ENCODE measurements at places on chromosomes 16 and 17.

DNA sequence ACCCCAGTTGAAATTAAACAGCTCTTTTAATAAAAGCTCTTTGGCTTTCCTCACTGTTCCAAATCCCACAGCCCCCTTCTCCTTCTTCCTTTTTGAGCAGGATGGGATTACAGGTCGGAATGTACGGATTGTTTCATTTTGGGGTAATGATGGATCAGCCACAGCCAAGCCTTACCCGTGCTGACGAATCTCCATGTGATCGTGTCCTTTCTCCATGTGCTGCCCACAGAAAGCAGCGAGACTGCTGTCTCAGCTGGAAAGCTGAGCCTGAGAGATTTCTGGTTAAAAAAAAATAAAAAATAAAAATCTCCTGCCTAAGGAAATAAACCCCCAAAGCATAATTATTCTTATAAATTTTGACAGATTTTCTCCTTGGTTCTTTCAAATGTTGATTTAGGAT lies 276.6 kb downstream of the CPPED1 start:
- DNase-seq: no peak

DNA sequence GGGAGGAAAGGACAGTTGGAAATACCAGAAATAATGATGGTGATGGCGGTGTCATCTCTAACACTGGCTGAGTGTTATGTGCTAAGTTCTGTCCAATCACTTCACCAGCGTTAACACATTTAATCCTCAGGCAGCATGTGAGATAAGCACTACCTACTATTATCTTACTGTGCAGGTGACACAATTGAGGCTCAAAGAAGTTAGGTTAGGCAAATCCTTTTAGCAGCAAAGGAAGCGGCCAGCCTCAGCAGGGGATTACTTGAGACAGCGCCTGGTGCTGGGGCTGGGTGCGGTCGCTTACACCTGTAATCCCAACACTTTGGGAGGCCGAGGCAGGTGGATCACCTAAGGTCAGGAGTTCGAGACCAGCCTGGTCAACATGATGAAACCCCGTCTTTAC lies 18.7 kb upstream of the DHX8 start:
- DNase-seq: no peak

DNA sequence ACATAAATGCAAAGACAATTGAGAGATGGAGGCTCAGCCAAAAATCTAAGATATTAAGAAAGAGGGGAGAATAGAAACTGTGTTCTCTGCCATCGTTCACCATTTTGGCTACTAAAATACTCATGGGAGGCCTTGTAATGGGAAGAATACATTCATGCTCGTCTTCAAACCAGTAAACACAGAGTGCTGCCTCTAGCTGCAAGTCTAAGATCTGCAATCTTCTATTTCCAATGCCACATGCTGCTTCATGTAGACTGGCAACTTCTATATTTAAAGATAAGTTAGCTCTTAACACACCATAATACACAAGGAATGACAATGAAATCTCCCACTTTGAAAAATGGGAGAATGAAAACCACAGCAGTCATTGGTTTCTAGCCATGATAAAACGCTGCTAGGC lies 387.3 kb downstream of the HS3ST3B1 start:
- no peak for DNase-seq

- DNase-seq: no peak
Observed at GRCh38 chr17:13671771-13672170, 70.0 kb upstream of the HS3ST3A1 start.

GRCh38 chr16:29975134-29975538 lies 1.5 kb downstream of the TAOK2 start:
- DNase-seq: no peak

GRCh38 chr17:82851381-82851780 lies 11.6 kb upstream of the ZNF750 start:
- no peak for DNase-seq

DNA sequence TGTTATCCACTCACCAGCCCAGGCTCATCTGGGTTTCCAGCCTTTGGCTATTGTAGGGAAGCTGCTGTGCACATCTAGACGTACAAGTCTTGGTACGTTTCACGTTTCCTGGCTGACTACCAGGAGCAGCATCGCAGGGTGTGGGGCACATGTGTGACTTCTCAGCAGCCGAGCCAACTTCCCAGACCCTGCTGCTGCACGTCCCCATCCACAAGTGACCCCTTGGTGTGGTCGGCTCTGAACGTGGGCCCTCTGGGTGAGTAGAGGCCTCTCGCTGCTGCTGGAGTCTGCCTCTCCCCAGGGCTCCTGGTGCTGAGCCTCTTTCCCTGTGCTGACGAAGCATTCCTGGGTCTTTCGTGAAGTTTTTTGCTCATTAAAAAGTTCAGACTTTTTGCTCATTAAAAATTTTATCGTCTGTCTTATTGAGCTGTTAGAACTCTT lies 70.2 kb upstream of the ZNF750 start:
- DNase-seq: no peak

DNA sequence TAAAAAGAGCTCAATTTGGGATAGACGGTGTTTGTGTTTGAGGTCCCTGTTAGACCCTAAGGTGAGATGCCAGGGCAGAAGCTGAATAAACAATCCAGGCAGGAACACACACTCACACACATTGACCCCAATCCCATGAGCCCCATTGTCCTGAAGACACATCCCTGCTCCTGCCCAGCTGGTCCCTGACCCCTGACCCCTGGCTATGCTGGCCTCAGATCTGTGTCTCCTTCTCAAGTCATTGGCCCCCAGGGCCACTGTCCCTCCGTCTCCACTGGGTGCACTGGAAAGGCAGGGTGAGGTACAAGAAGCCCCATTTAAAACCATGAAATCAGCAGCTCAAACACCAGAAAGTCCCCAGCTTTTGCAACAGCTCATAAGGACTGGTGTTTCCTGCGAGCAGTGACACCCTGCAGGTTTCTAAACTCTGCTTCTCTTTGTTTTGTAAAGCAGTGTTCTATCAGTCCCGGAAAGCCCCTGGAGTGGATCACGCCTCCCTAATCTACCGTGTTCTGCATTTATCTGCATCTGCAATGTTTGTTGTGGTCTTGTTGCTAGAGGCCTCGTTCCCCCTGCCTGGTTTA lies 18.0 kb upstream of the ASGR2 start:
- DNase-seq: peak; percentile 62

GRCh38 chr17:68783861-68784260 lies 171.3 kb downstream of the ABCA8 start:
- no peak for DNase-seq

DNA sequence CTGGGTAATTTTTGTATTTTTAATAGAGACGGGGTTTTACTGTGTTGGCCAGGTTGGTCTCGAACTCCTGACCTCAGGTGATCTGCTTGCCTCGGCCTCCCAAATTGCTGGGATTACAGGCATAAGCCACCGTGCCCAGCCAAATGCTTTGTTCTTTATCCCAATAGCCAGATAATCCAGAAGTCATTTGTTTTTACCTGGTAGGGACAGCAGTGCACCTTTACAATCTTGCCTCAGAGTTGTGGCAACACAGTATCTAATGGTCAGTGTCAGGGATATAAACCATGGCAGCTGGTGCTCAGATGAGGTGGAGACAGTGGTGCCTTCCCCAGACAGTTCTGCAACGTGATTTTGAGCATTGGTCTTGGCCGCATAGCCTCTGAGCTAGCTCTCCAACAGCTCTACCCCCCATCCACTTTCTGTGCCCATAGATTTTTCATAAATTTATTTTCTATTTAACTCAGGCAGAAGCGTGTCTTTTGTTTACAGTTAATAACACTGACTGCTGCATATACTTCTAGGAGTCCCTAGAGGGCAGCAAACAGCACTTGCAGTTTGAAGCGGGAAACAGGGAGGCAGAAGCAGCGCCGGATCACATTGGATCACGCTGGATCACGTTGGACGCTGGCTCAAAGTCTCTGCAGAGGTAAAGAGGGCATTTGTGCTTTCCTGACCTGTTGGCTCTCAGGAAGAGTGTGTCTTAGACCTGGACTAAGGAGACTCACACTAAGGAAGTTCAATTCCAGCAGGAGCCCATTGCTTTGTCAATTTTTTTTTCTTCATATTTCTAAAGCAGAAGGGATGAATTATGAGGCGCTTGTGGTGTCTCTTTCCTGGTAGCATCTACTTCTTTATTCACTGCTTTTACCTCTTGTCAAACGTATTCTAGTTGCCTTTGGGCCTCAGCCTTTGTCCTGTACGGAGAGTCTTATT lies 5.1 kb upstream of the GGT6 start:
- DNase-seq: no peak

DNA sequence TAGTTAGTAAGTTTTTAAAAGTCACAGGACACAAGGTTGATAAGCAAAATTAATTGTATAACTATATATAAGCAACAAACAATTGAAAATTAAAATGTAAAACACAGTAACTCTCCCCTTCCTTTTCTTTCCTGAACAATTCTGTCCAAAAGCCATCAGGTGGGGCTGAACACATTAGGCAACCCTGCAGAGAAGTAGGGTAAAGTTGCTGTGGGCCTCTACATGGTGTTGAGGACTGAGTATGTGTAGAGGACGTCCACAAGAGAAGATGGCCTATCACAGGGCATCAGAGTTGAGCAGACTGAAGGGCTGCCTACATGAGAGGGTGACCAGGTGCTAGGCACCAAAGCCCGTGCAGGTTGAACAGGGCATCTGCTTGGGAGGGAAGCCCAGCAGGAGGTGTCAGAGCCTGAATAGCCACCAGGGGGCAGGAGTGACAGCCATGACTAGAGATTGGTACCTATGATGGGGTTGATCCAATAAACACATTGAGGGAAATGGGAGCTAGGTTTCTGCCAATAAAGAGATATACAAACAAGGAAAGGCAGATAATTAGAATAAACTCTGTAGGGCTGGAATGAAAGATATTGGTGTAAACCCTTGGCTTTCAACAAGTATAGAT lies 415.1 kb downstream of the NPIPA8 start:
- peak; percentile 56 for DNase-seq

DNA sequence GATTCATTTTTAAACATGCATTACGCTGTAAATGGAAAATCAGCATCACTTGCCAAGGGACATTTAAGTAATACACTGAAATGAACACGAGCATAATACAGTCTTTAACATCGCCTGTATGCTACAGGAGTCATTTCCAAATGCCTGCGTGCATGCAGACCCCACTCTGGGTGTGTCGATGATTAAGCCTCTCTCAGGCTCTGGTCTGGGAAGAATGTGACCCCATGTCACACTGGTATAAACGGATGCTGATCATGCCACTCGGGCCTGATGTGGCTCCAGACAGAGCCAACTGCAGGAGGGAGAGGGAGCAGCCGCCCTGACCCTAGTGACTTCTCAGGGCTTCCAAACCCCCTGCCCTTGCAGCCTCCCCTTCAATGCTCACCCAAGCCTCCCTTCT lies 10.8 kb downstream of the EMP2 start:
- DNase-seq: no peak

DNA sequence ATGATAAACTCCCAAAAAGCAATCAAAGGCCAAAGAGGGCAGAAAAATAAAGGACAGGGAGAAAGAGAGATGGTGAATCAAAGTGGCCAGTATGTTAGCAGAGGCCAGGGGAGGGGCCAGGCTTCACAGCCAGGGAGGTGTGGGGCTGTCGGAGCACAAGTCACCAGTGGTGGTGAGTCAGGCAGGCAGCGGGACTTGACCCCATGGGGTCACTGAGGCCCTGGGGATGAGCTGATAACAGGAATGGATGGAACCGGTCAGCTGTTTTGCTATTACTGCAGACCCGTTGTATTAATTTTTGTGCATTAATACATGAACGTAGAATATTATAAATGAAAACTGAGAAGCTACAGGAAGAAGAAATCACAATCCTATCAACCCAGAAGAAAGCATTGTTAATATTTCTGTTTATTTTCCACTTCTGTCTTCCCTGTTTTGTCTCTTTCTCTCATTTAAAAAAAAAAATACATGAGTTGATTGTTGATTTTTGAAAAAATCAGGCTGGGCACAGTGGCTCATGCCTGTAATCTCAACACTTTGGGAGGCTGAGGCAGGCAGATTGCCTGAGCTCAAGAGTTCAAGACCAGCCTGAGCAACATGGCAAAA lies 106.9 kb downstream of the SOCS1 start:
- DNase-seq: no peak

GRCh38 chr17:72514321-72514861 lies 393.6 kb downstream of the SOX9 start:
- no peak for DNase-seq

DNA sequence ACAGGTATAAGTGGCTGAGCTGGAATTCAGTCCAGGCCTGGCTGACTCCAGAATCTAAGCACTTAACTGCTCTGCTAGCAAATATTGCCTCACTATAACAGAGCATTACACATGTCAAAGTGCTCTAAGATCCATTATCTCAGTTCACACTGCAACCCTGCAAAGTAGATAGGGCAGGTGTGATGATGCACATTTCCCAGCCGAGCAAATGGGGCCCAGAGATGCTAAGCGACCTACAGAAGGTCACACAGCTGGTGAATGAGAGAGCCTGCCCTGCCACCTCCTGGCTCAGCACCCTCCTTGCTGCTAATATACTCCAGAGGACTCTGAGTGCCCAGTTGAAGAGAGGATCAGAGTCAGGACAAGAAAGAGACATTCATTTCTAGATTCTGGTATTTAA lies 73.6 kb upstream of the CCL1 start:
- DNase-seq: no peak

DNA sequence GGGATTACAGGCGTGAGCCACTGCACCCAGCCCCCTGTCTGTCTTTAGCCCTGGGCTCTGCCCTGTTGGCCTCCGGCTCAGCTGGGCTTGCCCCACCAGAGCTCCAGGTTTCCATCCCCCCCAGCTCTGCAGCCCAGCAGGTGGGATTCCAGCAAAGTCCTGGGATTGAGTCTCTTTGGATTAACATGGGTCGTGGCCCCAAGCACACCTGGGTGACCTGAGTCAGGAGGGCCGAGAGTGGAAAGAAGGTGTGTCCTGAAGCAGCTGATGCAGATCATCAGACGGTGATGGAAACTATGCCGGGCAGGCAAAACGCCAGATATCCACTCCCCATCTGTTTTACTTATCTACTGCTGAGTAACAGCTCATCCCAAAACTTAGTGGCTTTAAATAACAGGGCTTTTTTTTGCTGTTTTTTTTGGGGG lies 72.5 kb downstream of the KNOP1 start:
- DNase-seq: no peak

DNA sequence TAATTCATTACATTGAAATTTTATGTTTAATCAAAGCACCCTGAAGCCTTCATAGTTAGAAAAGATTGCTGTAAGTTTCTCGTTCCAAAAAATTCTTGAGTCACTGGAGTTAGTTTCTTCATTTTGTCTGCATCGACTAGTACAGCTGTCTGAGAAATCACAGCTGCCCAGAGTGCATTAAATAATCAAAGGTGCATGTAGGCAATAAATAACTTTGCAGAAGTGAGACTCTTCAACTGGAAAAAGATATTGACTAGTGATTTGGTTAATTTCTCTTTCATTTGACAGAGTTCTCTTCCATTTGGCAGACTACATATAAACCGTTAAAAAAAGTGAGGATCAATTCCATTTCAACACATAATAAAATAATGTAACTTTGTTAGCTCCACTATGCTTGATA lies 234.0 kb downstream of the CNTNAP4 start:
- no peak for DNase-seq

GRCh38 chr16:12484972-12485371 lies 318.7 kb downstream of the CPPED1 start:
- no peak for DNase-seq

All from GM19239 (cell line).